Gastrocnemius medialis (tissue), 4 donors: ENCODE measurements at places on chromosomes 3 and 15. TPM values are rescaled to one million over a fixed set of nuclear protein-coding genes. Genes with fewer than 3 reads are reported as not detected.

GRCh38 chr3:28623106-28623505 lies 274.5 kb upstream of the AZI2 start:
- H3K27ac ChIP-seq, result no peak overlapping the region
- no peaks in the 10 kb centered on the region for H3K27me3 ChIP-seq
- H3K36me3 ChIP-seq, result no peaks in the 10 kb centered on the region
- H3K4me3 ChIP-seq, result no peak overlapping the region
- no peak for DNase-seq

DNA sequence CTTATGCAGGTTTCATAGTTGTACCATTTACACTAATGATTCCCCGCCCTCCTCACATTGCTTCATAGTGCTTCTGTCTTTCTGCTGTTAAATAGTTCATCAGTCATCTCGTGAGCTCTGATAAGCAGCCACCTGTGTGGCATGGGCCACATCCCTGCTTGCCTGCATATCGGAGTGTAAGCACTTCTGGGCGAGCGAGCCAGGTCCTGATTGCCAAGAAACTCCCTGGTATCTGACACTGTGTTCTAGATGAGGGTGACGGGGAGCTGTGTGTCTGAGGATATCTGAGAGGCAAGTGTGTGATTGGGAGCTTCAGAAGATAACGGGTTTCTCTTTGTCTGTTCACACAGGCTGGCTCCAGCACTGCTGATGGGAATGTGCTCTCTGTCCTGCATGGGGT lies 130.6 kb downstream of the LRIG1 start:
- no peak overlapping the region for H3K27ac ChIP-seq
- no peaks in the 10 kb centered on the region for H3K36me3 ChIP-seq
- no peak overlapping the region for H3K4me3 ChIP-seq
- peaks cover 13% of the 10 kb centered on the region for H3K4me1 ChIP-seq

GRCh38 chr15:71052356-71052755 lies 62.9 kb upstream of the THSD4 start:
- H3K36me3 ChIP-seq, result no peaks in the 10 kb centered on the region
- no peak overlapping the region for H3K4me3 ChIP-seq
- no peak overlapping the region for H3K27ac ChIP-seq
- H3K27me3 ChIP-seq, result no peaks in the 10 kb centered on the region

DNA sequence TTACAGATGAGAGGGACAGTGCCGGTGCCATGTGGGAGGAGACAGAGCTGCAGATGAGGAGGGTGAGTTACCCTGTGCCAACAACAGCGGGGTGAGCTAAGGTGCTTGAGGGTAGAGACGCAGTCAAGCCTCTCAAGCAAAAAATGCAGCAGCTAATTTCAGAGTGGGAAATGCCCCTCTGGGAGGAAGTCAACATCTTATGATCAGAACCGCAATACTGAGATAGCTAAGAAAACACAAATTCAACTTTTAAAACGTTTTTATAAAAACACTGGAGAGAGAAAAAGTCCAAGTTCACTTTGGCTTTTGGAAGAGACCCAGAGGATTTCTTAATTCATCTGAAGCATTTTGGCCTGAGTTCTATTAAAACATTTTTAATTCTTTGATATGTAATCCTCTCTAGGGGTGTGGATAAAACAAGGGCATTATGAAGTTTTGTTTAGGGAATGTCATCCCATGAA lies 319.2 kb downstream of the SLC9A9 start:
- no peaks in the 10 kb centered on the region for H3K27me3 ChIP-seq
- no peaks in the 10 kb centered on the region for H3K36me3 ChIP-seq

DNA sequence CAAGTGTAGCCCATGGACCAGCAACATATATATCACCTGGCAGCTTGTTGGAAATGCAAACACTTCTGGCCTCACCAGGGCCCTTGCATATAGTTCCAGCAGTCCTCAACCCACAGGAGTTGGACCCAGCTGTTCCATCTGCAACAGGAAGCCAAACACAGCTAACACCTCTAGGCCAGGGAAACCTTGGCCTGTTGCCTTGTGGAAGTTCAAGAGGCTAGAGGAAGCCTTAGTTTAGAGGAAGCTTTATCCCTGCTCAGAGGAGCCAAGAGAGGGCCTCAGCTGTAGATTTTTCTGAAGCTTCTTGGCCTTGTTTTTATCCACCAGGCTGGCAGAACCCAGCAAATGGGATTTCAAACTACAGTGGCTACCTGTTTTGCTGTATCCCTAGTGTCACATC lies 11.4 kb downstream of the FHIT start:
- no peaks in the 10 kb centered on the region for H3K27me3 ChIP-seq
- no peaks in the 10 kb centered on the region for H3K36me3 ChIP-seq
- no peak overlapping the region for H3K27ac ChIP-seq
- peaks cover 10% of the 10 kb centered on the region for H3K4me1 ChIP-seq

- H3K27ac ChIP-seq, result no peak overlapping the region
- no peaks in the 10 kb centered on the region for H3K36me3 ChIP-seq
- no peak overlapping the region for H3K4me3 ChIP-seq
These were observed 98.9 kb downstream of the MEIS2 start for GRCh38 chr15:37001417-37001816.

The MAP1A gene
- total RNA-seq, result 10.2 TPM

The SPINK8 gene
- not detected for total RNA-seq

The ATXN7 gene
- total RNA-seq, result 27.4 TPM

The COLQ gene
- 2.8 TPM for total RNA-seq

The ALPK3 gene
- total RNA-seq, result 131 TPM

The ACKR2 gene
- 0.51 TPM for total RNA-seq
